ENCODE measurements at places on chromosomes 13 and 19. TPM values are rescaled to one million over a fixed set of nuclear protein-coding genes. Genes with fewer than 3 reads are reported as not detected.
A peak's percentile ranks its signal among the peaks of the same experiment; 100 is the strongest.

- DNase-seq: no peak
Measured at GRCh38 chr13:78826936-78827335, 168.0 kb upstream of the OBI1 start.

The KLK5 gene
- not detected for polyA plus RNA-seq

GRCh38 chr13:25249001-25249543 is 38.2 kb downstream of the MTMR6 start:
- peak; percentile 22 for DNase-seq

DNA sequence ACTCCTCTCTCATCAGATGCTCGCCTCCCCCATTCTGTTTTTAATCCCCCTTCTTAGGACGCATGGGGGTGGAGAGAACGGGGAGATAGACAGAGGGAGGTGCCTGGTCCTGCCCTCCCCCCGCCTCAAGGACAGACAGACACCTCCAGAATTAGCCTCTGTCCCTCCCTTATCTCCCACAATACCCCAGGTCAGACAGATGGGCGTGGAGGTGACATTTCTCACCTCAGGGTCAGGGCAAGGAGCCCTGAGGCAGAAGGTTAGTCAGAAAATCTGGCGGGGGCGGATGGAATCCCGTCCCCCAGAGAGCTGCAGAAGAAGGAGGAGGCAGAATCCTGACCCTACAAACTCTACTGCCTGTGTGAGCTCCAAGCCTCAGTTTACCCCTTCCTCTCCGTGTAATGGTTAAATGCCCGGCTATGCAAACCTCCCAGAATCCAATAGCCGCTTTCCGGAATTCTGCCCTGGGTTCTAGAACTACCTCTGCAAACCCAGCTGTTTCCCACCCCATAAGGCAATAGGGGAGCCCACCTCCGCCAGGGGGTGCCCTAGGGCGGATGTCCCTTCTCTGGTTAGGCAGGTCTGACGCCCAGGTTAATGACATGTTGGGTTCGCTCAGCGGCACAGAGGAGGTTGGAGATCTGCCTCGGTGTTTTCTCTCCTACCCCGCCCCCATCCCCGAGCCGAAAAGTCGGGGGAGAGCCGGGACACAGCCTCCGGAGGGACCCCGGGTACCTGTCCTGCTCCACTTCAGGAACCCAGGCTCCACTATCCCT is 900 bp downstream of the PPP1R13L start:
- DNase-seq: peak; percentile 64
